Chondrocyte (in vitro differentiated cells): ENCODE measurements at places on chromosomes 16 and 17.

DNA sequence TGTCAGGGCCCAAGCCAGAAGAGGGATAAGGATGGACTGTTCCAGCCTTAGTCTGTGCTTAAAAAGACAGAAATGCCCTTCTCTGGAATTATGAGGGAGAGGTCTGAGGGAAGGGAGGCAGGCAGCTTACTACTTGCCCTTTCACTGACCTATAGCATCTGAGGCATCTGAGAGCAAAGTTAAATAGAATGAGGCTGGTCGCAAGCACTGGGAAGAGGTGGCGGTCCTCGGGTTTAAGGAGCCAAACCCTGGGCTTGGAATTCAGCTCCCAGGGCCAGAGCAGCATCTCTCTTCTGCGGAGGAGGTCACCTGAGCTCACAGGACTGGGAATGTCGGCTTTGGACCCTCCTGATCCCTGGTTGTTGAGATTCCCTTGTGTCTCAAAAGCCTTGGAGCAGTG is 3.1 kb upstream of the LIMD2 start:
- DNase-seq, result no peak

DNA sequence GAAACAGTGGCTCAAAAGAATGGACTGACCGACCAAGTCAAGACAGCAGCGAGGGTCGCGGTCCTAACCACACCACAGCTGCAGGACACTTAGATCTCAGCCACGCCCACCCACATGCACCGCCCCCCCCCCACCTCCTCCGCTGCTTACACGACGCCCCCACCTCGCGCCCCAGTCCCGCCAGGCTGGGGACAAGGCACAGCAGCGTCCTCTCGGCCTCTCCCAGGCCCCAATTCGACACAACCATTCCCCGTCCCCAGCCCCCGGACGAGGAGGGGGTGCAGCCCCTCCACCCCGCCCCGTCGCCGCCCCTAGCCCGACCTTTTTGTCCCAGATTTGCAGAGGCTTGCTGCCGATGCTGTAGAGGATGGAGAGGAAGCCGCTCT is 477 bp downstream of the CFAP20 start:
- DNase-seq, result no peak

- no peak for DNase-seq
Measured at GRCh38 chr16:73083271-73083670, 35.3 kb upstream of the ZFHX3 start.

DNA sequence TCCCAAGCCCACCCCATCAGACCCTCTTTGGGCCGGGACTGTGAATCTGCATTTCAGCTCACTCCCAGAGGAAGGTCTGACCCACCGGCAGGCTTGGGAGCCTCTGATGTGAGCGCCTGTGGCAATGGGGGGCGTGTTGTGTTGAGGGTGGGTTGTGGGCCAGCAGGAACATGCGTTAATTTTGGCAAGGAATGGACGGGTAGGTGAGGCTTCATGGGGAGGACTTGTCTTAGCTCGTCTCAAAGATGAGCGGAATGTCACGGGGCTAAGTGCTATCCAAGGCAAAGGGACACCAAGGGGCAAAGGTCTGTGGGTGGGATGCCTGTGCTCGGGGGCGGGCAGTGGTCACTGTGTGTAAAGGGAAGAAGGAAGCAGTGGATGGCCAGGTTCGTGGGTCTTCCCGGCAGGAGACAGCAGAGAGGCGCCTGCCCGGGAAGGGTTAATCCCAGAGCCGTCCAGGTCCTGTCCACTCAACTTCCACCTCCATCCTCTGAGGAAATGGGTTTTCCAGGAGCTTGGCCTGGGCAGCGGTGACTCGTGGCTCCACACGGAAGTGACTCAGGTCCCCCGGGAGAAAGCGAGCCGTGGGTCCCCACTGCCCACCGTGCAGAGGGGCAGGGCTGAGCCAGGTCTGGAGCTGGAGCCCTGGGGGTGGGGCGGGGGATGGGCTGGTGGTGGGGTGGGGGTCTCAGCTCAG is 17.4 kb downstream of the ADGRG1 start:
- no peak for DNase-seq

- DNase-seq, result peak; percentile 37
Measured at GRCh38 chr17:46868689-46869187, 17.4 kb downstream of the WNT9B start.

GRCh38 chr16:71337631-71338030 is 20.9 kb upstream of the CALB2 start:
- DNase-seq, result no peak

DNA sequence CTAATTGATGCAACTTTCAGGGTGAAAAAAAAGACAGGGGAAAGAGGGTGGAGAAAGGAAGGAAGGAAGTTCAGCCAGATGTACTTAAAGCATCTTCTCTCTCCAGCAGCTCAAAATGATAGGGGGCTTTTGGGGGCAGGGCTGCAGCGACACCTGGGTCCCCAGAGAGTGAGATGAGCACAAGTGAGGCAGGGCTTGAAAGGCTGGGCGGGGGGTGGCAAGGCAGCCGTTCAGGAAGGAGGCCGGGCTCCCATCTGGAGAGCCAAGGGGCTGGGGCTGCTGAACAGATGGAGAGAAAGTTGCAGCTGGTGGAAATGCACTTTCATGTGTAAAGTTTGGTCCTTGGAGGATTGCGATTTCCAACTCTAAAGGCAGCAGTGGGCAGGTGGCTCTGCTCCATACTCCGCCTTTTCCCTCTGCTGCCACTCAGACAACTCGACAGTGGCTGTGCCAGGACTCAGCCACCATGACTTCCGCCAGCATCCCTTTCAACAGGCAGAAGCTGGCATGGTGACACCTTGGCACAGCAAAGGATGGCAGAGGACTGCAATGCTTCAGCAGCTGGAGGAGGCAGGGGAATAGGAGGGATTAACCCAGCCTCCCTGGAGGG is 7.7 kb downstream of the SLC35B1 start:
- peak; percentile 73 for DNase-seq

GRCh38 chr16:79980650-79981521 is 380.3 kb upstream of the MAF start:
- DNase-seq, result no peak

GRCh38 chr16:75580-76501 is 2.2 kb upstream of the MPG start:
- no peak for DNase-seq

GRCh38 chr16:31076319-31076718 is 2.1 kb downstream of the ZNF646 start:
- no peak for DNase-seq

DNA sequence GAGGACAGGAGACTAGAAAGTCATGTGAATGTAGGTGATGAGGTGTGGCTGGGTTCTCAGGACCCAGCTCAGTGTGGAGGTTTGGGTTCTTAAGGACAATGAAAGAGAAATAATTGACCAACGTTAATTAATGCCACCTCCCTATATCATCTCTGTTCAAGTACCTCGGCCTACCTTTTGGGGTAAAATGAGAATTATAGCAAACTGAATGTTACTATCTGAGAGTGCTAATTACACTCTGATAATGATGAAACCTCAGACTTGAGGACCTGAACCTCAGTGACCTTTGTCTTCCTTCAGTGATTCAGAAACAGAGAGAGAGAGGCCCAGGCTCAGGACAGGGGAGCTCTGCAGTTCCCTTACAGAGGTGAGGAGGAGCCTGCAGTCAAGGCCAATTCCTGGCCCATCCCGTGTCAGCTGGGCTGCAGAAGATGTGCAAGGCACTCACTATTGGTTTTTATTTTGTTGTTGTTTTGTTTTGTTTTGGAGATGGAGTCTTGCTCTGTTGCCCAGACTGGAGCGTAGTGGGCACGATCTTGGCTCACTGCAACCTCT is 57.3 kb downstream of the SALL1 start:
- DNase-seq, result no peak

GRCh38 chr16:56067406-56067805 is 123.9 kb upstream of the GNAO1 start:
- DNase-seq, result no peak

GRCh38 chr17:51028176-51028863 is 92.3 kb downstream of the SPAG9 start:
- no peak for DNase-seq

DNA sequence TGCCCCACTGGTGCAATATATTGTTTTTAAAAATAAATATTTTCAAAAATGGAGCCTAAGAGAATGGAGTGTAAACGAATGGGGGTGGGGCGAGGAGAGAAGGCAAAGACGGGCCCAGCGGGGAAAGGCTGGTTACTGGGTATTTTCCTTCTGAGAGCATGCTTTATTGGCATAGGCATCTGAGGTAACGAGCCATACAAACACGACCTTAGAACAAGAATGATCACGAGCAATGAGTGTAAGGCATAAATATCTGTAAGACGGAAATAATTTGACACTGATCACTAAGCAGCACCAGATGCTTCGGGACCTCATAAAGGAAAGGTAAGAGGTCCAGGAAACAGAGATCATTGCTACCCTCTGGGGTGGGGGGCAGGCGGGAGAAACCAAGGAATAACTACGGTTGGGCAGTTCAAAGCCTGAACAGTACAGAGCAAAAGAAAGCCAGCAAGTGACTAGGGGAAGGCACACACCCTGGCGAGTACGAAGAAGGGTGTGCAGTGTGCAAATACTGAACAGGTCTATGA is 959 bp downstream of the SSH2 start:
- no peak for DNase-seq

DNA sequence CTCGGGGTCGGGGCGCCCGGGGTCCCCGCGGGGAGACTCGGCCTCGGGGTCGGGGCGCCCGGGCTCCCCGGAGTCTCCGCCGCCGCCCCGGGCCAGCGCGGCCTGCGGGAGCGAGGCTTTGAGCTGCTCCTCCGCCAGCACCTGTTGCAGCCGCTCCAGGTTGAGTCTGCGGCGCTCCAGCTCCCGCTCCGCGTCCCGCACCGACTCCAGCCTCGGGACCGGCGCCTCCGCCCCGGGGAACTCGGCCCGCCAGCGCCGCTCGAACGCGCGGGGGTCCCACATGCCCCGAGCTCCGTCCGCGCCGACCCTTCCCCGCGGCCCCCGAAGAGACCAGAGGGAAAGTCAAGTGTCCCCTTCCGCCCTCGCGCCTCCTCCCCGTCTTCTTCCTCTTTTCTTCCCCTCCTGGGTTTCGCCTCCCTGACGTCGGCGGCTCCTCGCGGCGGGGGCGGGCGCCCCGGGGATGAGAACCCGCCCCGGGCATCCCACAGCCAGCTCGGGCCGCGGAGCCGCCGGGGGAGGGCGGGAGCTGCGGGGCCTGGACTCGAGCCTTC is 40.8 kb upstream of the BHLHA9 start:
- DNase-seq, result no peak

GRCh38 chr16:25553711-25554436 is 137.9 kb upstream of the HS3ST4 start:
- no peak for DNase-seq

GRCh38 chr17:49522357-49522890 is 27.3 kb downstream of the NGFR start:
- DNase-seq, result peak; percentile 44

- no peak for DNase-seq
Measured at GRCh38 chr16:79154086-79154485, 446.5 kb downstream of the MAF start.

- no peak for DNase-seq
Measured at GRCh38 chr16:30523768-30524574, 2.4 kb downstream of the ZNF768 start.

DNA sequence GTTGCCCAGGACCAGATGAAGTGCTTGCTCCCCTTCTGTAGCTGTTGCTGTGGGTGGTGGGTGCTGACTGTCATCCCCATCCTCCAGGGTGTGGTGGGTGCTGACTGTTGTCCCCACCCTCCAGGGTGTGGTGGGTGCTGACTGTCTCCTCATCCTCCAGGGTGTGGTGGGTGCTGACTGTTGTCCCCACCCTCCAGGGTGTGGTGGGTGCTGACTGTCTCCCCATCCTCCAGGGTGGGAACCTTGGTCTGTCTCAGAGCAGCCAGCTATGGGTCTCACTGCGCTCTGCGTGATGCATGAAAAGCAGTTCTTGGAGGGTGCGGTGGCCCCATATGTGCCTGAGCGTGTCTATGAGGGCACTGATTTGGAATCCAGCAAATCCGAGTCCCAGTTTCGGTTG is 163.8 kb downstream of the RPTOR start:
- DNase-seq, result no peak

DNA sequence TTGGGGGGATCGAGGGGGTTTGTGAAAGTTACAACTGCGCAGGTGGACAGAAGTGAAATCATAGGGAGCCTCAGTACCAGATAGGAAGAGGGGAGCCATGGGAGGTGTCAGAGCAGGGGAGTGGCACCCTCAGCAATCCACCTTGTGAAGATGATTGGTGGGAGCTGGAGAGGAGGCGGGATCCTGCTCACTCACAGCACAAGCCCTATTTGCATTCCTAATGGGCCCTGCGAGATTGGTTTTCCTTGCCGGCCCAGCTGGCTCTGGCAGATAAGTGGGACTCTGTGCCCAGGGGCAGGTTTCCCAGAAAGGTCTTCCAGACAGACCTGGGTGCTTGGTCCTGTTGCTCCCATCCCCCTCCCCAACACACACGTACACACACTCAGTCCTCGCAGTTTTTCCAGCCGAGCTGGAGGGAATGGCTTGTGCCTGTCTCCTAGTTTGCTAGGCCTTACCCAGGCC is 9.4 kb downstream of the WNT3 start:
- DNase-seq, result no peak

GRCh38 chr17:44940317-44940716 is 7.3 kb downstream of the KIF18B start:
- no peak for DNase-seq

GRCh38 chr16:11092788-11093571 is 148.6 kb downstream of the CLEC16A start:
- DNase-seq, result no peak

GRCh38 chr17:69856946-69857345 is 218.1 kb upstream of the KCNJ16 start:
- no peak for DNase-seq

DNA sequence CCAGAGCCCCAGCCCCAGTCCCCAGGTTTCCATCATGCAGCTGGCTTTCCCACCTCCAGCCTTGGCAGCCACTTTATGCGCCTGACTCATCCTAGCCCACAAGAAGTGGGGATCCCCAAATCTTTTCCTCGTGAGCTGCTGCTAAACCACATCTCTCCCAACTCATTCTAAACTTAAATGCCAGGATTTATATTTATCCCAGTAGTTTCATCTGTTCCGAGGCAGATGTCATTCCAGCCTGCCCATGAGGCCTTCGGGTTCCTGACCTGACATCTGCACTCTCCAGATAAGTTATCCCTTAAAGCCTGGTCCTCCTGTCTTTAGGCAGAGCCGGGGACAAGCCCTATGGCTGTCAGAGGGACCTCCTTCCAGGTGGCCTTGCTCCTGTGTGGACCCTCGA is 16.6 kb downstream of the PLXDC1 start:
- DNase-seq, result no peak

DNA sequence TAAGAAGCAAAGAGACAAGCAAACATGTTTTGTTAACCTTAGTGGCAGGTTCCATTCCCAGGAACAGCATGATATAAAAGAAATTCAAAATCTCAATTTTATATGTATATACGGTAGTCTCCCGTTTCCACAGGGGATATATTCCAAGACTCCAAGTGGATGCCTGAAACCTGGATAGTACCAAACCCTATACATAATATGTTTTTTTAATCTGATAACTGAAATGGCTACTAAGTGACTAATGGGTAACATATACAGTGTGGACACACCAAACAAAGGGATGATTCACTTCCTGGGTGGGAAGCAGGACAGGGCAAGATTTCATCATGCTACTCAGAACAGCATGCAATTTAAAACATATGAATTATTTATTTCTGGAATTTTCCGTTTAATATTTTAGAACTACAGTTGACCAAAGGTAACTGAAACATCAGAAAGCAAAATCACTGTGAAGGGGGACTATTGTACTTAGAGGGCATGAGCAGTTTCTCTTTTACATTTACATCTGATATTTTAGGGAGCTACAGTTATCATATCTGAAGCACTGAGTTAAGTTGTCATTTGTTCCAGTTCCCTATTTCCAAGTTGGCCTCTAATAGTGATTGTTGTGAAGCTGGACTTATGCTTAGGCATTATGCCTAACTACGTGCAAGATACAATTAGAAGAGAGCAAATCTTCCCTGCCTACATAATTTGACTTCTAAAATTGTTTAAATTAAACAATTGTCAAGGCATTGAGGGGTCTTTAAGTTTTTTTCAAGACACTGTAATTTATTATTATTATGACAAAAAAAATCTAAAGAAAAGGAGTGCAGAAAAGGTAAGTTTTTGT is 34.1 kb upstream of the ABCA6 start:
- no peak for DNase-seq
